ENCODE measurements at places on chromosomes 7 and 10.

DNA sequence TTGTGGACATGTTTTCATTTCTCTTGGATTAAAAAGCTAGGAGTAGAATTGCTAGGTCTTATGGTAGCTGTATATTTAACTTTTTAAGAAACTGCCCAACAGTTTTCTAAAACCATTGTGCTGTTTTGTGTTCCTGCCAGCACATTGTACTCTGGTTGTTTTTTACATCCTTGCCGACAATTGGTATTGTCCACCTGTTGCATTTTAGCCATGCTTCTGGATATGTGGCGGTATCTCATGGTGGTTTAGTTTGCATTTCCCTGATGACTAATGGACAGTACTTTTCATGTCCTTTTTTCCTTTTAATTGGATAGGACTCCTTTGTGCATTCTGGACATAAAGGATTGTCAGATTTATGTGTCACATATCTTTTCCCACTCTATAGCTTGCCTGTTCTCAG, 45.5 kb downstream of the STK17A start:
- no peak for DNase-seq

- DNase-seq = no peak
Observed at GRCh38 chr7:21944616-21945453, 864 bp downstream of the CDCA7L start.

- no peak for DNase-seq
Observed at GRCh38 chr7:129423700-129424410, 10.4 kb upstream of the STRIP2 start.

GRCh38 chr10:1369197-1369596, 313.0 kb downstream of the WDR37 start:
- DNase-seq = no peak

DNA sequence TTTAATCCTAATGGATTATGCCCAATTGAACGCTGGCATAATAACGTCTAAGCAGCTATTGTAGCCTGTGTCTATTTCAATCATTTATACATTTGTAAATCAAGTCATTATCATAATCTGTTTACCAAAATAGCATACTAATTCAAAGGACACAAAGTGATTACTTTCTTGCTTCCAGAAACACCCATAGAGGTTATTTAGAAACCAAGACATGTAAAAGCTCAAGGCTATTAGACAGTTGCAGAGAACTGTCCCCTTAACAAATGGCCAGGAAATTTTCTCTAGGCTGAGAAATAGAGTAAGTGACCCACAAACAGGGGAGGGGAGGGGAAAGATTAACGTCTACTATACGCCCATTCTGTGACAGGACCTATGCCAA, 455.7 kb downstream of the PARD3 start:
- no peak for DNase-seq

- no peak for DNase-seq
Observed at GRCh38 chr10:112663234-112664125, 216.5 kb downstream of the VTI1A start.

DNA sequence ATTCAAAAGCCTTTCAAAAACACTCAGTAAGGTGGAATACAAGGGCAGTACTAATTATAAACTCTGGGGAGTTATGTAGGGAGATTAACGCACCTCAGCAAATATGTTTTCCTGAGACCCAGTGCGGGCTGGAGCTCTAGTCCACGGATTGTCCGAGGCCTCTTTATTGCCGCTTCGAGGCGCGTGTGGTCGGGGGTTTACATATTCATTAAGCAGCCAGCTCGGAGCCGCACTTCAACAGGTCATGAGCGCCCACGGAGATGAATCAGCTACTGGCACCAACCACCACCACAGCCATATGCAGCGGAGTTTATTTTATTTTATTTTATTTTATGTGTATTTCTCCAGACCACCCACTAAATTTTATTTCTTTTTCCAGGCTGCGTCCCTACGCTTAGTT, 195.9 kb upstream of the ADARB2 start:
- DNase-seq = no peak

GRCh38 chr10:47451273-47451997, 32.5 kb downstream of the ANXA8 start:
- no peak for DNase-seq

DNA sequence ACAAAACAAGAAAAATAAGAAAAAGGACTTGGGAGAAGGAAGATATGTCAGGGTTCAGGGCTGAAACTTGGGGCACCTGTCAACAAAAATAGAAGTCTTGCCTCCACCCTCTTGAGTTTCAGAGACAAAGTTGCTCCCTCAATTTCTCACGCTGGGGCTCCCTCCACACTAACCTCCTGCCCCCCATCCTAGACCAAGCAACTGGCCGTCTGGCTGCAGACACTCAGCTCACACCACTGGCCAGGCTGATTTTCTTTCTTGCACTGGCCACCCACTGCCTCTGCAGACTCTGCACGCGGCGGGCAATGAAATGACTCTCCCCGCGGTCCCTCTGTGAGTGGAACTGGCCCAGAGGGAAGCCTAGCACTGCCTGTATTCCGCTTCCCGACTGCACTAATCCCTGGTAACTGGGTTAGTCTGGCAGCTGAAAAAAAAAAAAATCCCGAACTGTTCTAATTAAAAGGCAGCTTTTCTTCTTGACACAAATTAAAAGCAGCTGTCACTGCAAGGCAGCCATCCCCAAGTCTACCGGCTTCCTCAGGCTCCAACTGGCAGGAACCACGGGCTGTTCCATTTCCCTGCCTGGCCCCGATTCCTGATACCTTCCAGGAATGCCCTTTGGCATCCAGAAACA, 83.5 kb downstream of the SPDYE5 start:
- DNase-seq = peak; percentile 80

DNA sequence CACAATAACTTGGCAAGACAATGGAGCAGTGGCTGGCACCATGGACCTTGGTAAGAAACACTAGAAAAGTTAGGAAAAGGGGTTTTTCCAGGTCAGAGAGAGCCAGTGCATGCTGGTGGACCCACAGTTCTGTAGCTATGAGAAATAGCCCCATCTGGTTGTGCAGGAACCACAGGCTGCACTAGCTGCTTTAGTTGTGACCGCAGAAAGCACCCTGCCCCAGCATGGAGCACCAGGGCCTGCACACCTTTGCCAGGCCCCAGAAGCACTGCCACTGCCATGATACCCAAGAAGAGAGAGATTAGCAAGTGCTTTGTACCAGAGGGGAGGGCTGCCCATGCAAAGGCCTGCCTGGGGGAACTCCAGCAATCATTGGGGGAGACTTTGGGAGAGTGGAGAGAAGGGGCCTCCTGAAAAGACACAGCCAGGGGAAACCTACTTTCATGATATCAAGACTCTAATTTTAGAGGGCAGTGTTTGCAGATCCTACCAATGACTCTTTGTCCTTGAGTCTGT, 256.1 kb upstream of the C7orf33 start:
- no peak for DNase-seq

DNA sequence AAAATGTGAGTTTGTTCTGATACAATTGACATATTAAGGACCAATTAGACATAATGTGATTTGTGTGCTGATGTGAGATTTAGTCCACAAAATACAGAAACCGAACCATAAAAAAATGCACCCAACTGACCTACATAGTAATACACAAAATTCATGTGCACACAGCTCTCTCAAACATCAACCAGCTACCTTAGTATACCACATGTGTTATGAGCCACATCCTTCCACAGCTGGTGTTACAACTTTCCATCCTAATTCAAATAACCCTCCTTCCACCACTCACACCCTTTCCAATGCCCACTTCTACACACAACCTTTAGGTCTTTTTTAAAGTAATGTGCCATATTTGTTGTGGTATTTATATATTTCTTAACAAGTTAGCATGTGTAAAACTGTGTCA, 31.7 kb upstream of the C7orf33 start:
- DNase-seq = no peak

GRCh38 chr10:102409604-102410428, 8.8 kb downstream of the PSD start:
- DNase-seq = no peak

GRCh38 chr10:103850572-103850895, 4.8 kb downstream of the SH3PXD2A start:
- no peak for DNase-seq

DNA sequence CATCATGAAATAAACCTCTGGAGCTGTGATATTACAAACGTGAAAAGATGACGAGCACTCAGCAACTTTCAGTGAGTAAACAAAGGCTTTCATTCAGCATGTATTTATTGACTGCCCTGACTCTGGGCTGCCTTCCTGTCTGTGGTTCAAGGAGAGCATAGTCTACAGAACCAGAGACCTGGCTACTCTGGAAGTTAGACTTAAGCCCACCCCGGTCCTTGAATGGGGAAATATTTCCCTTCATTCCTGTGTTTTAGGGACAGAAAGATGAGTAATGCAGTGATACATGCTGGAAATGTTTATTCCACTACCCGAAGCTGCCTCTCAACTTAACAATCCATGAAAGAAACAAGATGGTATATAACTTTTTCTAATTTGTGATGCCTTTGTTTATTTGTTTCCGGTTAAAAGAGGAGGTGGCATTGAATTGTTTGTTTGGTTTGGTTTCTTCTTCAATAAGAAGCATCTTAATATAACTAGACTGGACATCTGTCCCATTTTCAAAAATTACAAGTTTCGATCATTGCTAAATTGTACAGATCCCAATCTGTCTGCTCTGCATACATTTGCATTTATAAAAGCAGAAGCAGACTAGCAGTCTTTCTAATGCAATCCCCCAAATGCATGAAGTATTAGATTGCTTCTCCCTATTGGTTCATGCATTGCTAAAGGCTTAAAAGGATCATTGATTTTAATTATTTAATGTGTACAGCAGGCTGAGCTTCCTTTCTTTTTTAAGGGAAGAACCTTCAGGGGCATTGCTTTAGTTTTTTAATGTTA, 57.7 kb downstream of the TRUB1 start:
- DNase-seq = peak; percentile 13

DNA sequence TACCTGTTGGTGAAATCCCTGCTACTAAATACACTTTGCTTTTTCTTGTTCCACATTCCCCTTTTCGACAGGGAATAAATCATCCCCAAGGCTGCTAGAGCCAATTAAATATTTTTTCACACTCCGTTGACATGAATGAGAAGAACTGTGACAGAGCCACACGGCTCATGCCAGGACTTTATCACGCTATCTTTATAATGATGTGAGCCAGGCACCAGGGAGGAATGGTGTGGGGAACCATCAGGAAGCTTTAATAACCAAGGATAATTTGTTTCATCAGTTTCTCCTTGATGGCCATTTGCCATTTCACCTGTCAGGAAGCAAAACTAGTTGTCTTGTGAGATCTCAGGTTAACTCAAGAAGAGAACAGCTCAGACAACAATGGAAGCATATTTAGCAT, 193.0 kb upstream of the C7orf33 start:
- DNase-seq = no peak
